ENCODE measurements at places on chromosomes 1 and 21.

DNA sequence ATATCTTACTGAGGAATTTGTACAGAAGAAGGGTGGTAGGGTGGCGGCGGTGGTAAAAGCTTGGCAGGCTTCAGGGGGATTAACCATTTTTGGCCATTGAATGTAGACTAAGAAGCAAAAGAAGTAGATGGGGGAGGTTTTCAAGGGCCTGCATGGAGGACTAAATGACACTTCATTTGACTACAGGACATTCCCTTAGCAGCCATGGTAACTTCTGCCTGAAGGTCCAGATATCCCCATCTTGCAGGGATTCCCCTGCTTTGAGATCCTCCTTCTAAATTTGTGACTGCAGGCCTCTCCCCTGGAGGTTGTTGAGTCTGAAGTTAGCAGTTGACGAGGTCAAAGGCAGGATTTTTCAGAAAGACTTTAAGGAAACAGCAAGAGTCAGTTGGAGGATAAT is 4.8 kb downstream of the VASH2 start:
- no peak for DNase-seq

DNA sequence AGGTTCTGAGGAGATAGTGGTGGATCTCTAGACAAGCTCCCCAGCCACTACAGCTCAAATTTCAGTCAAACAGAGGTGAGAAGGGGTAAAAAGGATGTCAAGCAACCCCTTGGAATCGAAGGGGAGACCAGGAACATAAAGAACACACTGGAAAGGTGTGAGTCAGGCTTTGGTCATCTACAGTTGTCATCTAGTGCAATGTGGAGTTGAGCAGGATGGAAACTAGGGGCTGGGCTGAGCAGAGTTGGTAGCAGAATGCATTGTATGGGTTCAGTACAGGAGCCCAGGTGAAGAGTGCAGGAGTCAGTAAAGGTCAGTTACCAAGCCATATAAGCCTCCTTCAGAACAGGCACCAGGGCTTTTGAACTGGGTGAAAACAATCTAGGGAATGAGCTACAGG is 52.7 kb upstream of the VAV3 start:
- DNase-seq: no peak

- DNase-seq: no peak
Observed at GRCh38 chr1:201634261-201634660, 95.3 kb downstream of the NAV1 start.

DNA sequence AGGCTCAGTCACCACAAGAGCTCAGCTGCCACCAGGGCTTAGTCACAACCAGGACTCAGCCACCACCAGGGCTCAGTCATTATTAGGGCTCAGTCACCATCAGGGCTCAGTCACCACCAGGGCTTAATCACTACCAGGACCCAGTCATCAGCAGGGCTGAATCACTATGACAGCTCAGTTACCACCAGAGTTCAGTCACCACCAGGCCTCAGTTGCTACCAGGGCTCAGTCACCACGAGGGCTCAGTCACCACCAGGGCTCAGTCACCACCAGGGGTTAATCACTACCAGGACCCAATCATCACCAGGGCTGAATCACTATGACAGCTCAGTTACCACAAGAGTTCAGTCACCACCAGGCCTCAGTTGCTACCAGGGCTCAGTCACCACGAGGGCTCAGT is 196.2 kb downstream of the NPHP4 start:
- DNase-seq: no peak

DNA sequence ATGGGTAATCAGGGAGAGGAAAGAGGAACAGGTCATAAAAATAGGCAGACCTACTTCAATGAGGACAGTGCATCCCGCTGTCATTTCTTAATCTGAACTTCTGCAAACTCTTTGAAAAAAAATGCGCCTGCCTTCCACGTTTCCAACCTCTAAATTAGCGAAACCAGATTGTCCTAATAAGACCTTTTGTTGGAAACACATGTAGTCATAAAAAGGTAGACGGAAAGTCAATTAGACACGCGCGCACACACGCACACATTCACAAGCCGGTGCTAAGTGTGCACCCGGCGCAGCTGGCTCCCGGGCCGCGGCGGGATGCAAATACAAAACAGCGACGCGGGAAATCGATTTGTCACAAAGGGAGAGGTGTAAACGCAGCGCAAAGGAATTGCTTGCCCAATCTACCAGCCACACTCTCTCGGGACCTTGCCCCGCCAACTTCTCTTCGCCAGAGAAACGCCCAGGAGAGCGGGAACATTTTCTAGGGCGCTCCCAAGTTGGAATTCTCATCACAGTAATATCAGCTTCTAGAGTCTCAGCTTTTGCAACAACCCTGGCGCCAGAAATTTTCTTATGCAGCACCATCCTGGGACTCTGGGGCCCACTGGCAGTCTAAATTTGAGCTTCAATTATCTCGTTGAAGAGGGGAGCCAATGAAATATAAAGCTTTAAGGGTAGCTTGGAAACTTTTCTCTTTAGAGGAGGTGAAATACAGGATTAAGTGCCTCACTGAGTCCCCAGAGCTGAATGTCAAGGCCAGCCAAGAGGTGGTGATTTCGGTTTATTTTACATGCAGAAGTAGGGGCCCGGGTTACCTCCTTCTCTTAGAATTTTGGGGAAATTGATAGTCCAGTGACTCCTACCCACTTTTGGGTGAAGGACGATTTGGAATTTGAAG is 4.5 kb downstream of the PRRX1 start:
- DNase-seq: no peak

- DNase-seq: no peak
Observed at GRCh38 chr1:113042285-113043143, 30.5 kb upstream of the LRIG2 start.

DNA sequence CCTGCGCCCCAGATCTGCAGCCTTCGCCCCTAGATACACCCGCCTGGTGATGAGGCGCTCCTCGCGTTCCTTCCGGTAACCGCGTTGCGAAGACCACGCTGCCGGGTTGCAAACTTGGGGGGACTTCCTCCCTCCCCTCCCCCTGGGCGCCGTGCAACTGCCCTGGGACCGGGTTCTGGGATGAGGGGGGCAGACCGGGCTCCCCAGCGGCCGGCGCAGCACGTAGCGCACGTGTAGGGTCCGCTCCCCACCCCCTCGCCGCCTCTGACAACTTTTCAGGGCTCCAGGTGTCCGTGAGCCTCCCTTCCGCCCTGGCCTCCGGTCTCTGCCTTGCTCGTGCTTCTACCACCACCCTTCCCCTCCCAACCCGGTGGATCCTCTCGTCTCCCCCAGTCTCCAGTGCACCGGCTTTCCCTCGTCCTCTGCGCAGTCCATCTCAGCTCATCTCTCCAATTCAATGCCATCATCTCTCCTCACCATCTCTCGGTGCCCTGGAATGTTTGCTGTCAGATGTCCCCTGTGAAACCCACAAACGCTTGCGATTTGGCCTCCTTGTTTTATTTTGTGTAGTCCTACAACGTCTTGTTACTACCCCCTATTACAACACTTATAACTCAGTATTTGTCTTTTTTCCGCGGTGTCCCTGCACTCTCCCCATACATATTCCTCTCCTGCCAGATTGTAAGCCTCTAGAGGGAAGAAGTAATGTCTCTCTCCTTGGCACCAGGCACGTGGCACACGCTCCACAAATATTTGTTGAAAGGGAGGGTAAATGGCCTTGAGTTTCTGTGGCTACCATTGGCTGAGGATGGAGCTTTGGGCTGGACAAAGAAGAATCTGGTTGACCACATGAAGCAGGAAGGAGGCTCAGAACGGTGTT is 782 bp downstream of the PCAT6 start:
- peak; percentile 26 for DNase-seq
